ENCODE measurements at places on chromosomes 6 and 20. TPM values are rescaled to one million over a fixed set of nuclear protein-coding genes. Genes with fewer than 3 reads are reported as not detected.

The ASIP gene
- not detected for total RNA-seq

The NKAPL gene
- total RNA-seq = 0.12 TPM

The EEF1A1 gene
- total RNA-seq = 18,342 TPM

The MEP1A gene
- total RNA-seq = not detected

The CFAP206 gene
- total RNA-seq = not detected

The ERMARD gene
- total RNA-seq = 21.1 TPM

The MDFI gene
- total RNA-seq = not detected

The ABHD16B gene
- total RNA-seq = not detected

The RBPJL gene
- not detected for total RNA-seq

The LPA gene
- total RNA-seq = not detected

The OXT gene
- not detected for total RNA-seq

The WFDC10B gene
- total RNA-seq = not detected

The ERVFRD-1 gene
- total RNA-seq = not detected

- no peak for DNase-seq
Measured at GRCh38 chr6:103872233-103872632, 987.5 kb downstream of the HACE1 start.

DNA sequence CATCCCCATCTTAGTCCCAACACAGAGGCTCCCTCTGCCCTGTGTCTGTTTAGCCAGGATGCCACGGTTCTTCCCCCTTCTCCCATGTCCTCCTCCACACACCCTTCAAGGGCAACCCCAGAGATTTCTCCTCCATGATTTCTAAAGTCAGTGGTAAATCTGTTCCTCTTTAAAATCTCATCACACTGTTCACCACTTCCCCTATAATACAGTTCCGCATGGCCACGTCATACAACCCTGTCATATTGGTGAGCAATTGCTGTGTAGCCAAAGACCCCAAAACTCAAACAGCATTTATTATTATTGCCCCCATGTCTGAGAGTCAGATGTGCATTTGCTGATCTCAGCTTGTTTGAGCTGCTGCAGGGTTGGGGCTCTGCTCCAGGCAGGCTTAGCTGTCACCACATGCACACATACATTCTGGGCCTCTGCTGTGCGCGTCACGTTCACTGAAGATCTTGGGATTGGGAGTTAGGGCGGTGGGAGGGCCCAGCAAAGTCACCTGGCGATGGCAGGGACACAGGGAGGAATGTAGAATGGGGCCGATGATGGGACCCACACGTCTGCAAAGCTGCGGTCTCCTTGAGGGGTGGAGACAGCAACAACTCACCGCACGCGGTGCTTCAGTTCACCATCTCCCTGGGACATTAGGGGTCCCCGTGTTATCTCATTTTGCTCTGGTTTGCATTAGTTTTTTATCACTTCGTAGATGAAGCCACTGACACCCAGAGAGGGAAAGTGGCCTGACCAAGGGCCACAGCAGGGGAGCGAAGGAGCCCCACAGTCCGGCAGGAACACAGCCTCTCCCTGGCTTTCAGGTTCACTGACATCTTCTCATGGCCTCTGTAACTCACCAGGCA, 36.9 kb upstream of the CD93 start:
- DNase-seq = no peak

DNA sequence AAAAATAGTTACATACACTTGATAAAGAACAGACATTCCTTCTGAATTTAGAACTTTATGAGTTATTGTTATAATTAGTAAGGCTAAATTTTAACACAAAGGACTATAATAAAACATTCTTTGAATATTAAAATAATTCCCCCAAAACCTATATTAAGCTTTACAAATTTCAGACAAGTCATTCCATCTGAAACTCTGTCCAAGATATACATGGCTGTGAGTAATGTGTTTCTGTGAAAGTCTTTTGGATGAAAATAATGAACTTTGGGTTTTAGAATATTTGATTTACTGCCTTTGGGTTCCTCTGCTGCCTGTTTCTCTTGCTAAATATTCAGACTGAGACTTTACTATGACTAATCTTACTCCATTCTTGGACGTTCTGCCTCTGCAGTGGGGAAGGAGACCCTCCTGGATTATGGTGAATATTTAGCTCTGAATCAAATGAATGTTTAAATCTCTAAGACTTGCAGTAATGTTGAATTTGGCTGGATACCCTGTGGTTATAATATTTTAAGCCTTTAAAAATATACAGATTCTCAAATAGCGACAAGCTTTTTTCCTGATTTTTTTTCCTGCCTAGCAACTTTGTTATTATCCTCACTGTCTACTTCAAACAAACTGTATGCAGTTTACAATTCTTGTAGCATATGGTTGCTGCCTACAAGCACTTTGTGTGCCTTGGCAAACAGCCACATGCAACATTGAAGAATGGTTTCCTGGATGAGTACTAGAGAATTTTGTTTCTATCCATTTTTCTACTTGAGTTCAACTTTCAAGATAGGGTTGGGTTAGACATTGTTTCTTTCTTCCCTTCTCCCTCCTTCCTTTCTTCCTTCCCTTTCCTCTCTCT, 51.4 kb downstream of the TXLNB start:
- no peak for DNase-seq

DNA sequence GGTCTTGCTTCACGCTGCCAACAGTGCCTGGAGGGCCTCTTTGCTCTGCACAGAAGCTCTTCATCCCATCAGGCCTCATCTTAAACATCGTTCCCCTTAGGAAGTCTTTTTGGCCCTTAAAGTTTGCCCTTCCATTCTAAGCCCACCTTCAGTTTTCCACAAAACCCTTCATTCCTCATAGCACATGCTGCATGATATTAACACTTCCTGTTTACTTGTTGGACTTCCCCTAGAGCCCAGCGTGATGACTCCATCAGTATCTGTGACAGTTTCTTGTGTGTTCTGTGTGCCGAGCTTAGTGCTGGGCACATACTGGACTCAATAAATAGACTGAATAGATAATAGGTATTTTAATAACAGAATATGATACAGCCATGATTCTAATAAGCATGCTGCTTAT, 2.2 kb downstream of the NT5DC1 start:
- no peak for DNase-seq

- no peak for DNase-seq
Measured at GRCh38 chr6:152173957-152174356, 366.5 kb downstream of the ESR1 start.

GRCh38 chr6:21749754-21750153, 156.2 kb downstream of the SOX4 start:
- no peak for DNase-seq

DNA sequence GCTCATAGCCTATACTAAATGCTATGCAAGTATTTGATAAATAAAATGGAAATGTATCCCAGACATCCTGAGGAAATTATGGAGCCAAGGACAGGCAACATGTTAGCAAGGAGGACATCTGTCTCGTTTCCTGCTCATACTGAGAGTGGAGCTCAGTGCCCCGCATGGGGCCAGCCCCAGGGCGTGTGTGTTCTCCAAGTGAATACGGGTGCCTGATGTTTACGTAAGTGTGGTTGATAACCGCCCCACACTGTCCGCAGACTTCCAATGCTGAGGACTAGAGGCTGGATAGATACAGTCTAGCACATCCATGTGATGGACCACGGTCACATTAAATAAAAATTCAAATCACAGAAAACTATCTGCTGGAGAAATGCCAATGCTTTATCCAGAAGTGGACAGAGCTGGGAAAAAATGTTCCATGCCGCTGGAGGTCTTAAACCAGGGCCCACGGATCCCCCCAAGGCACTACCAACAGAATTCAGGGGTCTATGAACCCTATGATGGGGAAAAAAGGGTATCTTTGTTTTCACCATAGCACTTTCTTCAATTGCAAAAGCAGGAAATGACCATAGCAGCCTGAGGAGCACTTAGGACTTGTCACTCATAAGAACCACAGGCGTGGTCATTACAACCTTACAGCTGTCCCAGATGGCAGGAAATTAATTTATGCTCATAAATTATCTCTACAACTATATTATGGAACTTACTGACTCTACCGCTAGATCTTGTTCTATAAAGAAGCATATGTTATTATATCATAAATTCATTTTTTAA, 24.9 kb downstream of the TGM2 start:
- DNase-seq = no peak

GRCh38 chr6:80465513-80465912, 359.0 kb downstream of the BCKDHB start:
- no peak for DNase-seq

- no peak for DNase-seq
Measured at GRCh38 chr20:31751126-31751525, 12.0 kb downstream of the TPX2 start.

GRCh38 chr6:149235130-149235561, 82.4 kb upstream of the TAB2 start:
- no peak for DNase-seq

- DNase-seq = no peak
Measured at GRCh38 chr20:16367948-16368560, 205.2 kb downstream of the KIF16B start.

DNA sequence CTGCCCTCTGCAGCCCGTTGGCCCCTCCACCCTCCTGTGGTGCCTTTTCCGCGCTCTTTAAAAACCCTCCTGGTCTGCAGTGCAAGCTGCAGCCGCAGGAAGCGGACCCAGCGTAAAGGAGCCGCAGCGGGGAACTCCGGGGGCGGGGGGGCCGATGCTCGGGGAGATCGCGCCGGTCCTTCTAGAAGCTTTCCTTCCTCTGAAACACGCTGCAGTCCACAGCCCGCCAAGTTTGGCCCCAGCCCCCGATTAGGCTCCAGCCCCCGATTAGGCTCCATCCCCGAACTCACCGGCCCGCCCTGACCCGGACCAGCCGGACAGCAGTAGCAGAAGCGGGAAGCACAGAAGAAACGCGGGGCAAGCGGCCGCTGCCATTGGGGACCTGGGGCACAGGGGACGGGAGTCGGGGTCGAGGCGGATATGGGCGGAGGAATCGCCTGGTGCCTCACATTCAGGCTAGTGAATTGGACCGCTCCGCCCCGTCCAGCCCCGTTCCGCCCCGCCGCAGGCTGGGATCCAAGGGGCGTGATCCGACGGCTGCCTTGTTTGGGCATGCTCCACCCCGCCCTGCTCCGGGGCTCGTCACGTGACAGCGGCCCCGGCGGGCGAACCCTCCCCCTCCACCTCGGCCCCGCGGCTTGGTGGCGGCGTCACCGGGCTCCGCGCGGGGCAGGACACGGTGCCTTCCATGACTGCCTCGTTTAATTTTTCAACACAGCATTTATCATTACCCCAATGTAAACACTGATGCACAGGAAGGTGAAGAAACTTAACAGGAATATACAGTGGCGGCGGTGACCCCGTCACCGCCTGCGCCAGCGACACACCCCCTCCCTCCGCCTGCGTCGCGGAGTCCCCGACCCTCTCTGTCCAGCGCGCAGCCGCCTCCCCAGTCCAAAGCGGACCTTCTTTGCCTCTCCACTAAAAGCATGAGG, 20.3 kb downstream of the RAET1L start:
- peak; percentile 94 for DNase-seq

GRCh38 chr6:33183071-33183683, 9.1 kb downstream of the COL11A2 start:
- no peak for DNase-seq

GRCh38 chr6:9250852-9251251, 815.5 kb upstream of the SLC35B3 start:
- DNase-seq = no peak

- no peak for DNase-seq
Measured at GRCh38 chr6:165677091-165677490, 14.1 kb upstream of the PDE10A start.

DNA sequence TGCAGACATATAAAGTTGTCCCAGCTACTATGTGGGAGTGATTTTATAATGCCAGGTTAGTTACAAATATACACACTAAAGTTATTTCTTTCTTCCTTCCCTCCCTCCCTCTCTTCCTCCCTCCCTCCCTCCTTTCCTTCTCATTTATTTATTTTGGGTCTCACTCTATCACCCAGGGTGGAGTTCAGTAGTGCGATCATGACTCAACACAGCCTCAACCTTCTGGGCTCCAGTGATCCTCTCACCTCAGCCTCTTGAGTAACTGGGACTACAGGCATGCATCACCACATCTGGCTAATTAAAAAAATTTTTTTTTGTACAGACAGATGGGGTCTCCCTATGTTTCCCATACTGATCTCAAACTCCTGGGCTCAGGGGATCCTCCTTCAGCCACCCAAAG, 59.2 kb downstream of the PHF20 start:
- peak; percentile 37 for DNase-seq

DNA sequence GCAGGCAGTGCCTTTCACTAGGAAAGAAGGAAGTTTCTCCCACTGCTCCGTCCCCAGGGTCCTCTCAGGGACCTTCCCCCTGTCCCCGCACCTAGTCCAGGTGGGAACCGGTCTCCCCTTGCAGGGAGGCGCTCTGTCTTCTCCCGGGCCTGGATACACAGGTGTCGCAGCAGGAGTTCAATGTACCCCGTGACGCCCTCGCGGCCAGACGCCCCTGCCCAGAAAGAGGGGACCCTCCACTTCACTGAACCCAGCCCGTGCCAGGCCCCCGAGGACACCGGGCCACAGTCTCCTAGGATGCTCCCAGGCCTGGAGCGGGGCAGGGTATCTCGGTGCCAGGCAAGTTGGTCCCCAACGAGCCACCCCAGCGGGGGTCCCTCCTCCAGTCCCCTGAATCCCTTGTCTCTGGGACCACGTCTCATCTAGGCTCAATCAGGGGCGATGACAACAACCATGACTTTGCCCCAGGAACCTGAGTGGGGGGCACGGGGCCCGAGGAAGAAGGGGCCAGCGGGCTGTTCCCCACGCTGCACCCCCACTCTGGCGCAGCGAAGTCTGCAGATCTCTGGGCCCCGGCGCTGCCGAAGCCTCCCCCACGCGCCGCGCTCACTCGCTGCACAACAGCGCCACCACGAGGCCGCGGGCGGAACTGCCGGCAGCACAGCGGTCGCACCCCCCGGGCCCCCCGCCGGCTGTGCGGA, 103.0 kb downstream of the EDN3 start:
- peak; percentile 72 for DNase-seq

- DNase-seq = no peak
Measured at GRCh38 chr6:135073217-135073616, 18.6 kb upstream of the HBS1L start.

DNA sequence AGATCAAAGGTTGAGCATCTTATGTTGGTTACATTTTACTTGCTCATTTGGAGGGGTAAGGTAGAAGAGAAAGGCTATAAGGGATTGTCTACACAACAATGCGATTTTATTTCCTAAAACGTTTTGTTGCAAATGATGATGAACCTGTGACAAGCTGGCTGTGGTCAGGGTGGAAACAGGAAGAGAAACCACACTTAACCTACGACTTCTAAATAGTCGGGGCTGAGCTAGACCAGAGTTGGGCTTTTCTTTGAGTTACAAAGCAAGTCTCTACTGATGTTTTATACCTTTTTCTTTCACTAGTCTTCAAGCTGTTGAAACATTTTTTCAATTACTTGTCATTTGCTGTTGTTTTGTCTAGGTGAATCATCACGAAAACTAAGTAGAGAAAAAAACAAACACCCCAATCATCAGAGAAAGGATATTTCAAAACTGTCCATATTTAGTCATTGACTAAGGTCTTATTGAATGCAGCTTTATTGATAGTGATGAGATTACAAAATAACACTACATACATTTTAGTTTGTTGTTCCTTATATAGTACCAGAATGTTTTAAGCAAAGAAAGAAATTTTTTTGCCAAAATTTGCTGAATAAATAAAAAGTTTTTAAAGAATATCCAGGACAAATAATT, 18.0 kb downstream of the KLHL31 start:
- DNase-seq = peak; percentile 60
